Foreskin keratinocyte (primary cell): ENCODE measurements at places on chromosomes 1 and 21. TPM values are rescaled to one million over a fixed set of nuclear protein-coding genes. Genes with fewer than 3 reads are reported as not detected.
A peak's percentile ranks its signal among the peaks of the same experiment; 100 is the strongest.

GRCh38 chr21:24759348-24760075 lies 847.8 kb downstream of the MRPL39 start:
- DNase-seq: peak; percentile 19

The LORICRIN gene
- 0.03 TPM in 1 of 2 replicates, not detected in the other for polyA plus RNA-seq

The TMEM51 gene
- polyA plus RNA-seq: 19.2 and 19.5 TPM in 2 replicates

The CFAP74 gene
- polyA plus RNA-seq: 0.01 TPM in 1 of 2 replicates, not detected in the other

The MROH9 gene
- polyA plus RNA-seq: not detected in 2 replicates
